ENCODE measurements at places on chromosomes 6 and 20.

DNA sequence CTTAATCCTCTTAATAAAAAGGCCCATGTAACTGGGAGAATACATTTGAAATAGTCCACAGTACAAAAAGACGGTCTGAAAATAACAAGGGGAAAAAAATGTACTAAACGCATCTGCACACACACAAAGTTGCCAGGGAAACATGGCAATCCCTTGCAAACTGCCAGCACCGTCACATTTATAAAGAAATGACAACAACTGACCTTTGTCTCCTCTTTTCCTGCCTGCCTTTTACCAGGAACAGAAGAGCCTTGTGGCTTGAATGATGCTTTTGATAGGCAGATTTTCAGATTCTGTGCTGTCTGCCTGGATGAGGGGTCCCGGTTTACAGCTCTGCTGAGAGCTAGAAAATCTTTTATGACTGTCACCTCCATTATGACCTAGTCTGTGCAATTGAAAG, 308.6 kb upstream of the ZFP64 start:
- no peak for DNase-seq

- no peak for DNase-seq
Measured at GRCh38 chr20:34242879-34243278, 1.7 kb downstream of the ASIP start.

GRCh38 chr6:45092135-45092534, 236.0 kb upstream of the RUNX2 start:
- DNase-seq = no peak

DNA sequence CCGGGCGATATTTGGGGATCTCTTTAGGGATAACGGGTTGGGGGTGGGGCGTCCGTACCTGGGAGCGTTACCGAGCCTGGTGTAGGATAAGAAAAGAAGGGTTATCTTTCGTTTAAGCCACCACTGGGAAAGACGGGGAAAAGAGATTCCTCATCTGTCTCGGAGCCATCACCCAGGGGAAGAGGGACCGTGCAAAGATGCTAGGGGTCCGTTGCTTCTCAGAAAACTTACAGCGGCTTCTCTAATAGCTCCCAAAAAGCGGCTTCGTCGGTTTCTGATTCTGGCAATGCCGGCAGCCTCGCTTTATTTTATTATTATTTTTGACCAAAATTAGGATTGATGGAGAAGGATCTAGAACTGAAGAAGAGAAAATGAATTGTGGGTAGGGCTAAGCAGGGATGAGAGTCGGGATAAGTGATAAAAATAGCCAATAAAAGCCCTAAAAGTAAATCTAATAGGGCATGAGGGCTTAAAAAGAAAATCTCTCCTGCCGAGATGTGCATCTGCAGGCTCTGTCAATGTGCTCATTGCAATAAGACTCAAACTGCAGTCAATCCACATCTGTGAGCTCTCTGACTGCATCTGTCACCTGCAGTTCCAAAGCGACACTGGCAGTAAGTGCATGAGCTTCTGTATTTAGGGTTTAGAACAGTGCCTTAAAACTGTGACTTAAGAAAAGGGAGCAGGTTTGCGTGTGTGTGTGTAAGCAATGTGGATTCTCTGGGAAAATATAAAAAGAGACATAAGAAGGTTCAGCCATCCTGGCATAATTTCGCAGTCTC, 801 bp downstream of the TBPL1 start:
- DNase-seq = no peak

- no peak for DNase-seq
Measured at GRCh38 chr6:20711518-20711917, 177.3 kb downstream of the CDKAL1 start.

GRCh38 chr20:15227102-15227501, 889.7 kb upstream of the FLRT3 start:
- no peak for DNase-seq

DNA sequence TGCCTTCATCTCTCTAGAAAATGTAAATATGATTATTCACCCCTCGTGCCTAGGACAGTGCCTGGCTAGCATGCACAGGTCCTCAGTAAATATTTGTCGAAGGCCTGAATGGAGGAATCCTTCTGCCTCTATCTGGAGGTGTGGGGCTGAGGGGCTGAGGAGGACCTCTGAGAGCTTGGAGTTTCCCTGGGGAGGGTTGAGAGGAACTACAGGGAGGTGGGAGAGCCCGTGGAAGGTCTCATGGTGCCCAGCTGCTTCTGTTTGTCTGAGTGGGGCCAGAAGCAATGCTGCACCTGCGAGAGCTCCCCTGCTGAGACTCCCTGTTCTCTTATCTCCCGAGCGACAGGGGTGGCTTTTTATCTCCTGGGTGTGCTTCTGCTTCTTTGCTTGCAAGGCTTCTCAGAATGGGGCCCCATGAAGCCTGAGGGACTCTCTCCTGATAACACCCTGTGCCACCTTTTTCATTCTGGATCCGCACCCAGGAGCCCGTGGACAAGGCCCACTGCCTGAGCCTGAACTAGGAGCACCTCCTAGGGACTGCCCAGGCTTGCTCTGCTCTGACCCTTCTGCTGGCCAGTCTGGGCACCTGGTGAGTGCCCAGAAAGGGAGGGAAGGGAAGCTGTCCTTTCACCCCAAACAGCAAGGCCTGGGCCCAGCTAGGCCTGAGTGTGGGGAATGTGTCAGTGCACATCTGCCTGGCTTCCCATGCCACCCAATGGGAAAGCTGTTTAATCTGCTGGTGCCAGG, 2.4 kb downstream of the SLC29A1 start:
- no peak for DNase-seq

DNA sequence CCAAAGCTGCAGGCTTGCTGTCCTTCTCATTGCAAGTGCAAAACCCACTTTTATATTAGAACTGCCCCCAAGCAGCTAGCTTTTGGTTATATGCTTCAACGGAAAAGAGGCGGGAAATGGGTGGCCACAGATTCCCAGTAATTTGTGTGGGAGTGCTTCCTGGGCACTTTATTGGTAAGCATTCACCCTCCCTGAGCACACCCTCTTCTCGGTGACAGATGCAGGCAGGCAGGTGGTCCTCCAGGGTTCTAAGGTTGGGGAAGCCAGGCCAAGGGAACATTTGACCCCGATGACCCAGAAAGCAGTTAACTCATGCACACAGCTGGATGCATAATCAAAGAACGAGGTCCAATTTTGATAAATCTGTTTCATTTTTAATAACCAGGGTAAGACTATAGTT, 29.1 kb downstream of the PRDM1 start:
- no peak for DNase-seq

DNA sequence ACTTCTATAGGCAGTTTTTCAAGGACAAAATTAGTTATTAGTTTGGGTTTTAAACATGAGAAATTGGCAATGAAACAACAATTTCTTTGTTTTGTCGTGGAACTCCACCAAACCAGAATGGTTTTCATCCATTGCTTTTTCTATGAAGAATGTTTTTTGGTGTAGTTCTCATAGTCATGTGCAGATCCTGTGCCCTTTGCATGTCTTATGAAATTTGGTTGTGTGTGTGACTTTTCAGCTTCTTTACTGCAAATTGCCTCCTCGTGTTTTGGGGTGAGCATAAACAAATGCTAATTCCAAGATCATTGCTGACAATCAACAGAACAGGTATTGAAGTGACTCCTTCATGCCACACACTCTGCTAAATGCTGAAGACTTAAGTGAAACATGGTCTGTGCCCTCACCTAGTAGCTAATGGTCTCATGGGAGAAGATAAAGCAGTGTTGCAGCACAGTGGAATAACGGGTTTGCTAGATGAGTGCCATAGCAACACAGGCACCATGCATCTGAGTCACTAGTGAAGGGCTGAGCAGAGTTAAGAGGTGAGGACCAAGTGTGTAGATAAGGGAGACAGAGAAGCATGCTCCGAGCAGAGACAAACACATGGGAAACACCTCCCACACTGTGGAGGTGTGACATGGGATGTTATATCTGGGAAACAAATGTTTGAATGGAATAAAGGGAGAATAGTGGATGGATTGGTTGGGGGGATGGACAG, 120.0 kb downstream of the SLC16A10 start:
- DNase-seq = no peak
